Glutamatergic neuron (in vitro differentiated cells): ENCODE measurements at places on chromosomes 2 and 18. TPM values are rescaled to one million over a fixed set of nuclear protein-coding genes. Genes with fewer than 3 reads are reported as not detected.

The BOD1L2 gene
- not detected for total RNA-seq

The LRP1B gene
- 28.7 TPM for total RNA-seq

The RAB31 gene
- total RNA-seq: 4.1 TPM

DNA sequence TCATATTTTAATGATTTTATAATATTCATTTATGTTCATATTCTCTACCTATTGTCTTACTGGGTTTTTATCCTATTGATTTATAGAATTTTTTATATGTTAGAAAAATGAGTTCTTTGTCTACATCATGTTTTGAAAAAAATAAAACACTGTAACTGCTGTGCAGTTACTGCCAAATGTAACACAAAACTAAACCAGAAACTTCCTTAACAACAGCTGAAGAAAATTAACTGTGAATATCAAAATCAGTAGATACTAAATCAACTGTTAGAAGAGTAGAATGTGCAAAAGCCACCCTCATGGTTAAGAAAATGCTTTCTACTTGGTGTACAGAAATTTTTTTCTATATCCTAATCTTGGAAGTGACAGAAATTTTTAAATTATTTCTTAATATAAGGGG lies 69.5 kb downstream of the PTRHD1 start:
- no peak for DNase-seq
- peaks cover 5% of the 10 kb centered on the region for H3K27me3 ChIP-seq
- no peak overlapping the region for H3K4me3 ChIP-seq
- H3K4me1 ChIP-seq: peaks cover 40% of the 10 kb centered on the region

- peaks cover 4% of the 10 kb centered on the region for H3K4me1 ChIP-seq
- no peak overlapping the region for H3K27ac ChIP-seq
- no peaks in the 10 kb centered on the region for H3K36me3 ChIP-seq
- no peak overlapping the region for H3K4me3 ChIP-seq
Observed at GRCh38 chr2:217797661-217798069, 205.1 kb downstream of the TNS1 start.

GRCh38 chr2:205766779-205767359 lies 84.6 kb downstream of the NRP2 start:
- no peak overlapping the region for H3K27ac ChIP-seq
- H3K27me3 ChIP-seq: peaks cover 7% of the 10 kb centered on the region
- peak; percentile 76 for DNase-seq

DNA sequence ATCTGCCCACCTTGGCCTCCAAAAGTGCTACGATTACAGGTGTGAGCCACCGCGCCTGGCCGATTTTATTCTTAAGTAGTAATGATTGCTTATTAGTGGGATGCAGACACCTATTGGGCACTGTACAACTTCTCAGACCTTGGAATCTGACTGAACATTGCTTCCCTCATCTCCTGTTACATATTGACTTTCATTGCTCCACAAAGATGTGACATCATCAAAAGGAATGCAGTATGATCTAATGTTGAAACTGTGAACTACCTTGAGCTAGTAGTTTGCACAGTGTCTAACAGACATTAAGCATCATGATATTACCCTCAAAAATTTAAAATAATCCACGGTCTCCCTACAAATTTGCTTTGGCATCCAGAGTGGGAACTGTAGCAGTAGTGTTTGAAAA lies 109.8 kb upstream of the SIX2 start:
- H3K27me3 ChIP-seq: no peaks in the 10 kb centered on the region
- no peak overlapping the region for H3K4me3 ChIP-seq
- no peak overlapping the region for H3K27ac ChIP-seq
- no peaks in the 10 kb centered on the region for H3K36me3 ChIP-seq

GRCh38 chr2:236538242-236538641 lies 31.4 kb upstream of the ACKR3 start:
- H3K4me3 ChIP-seq: no peak overlapping the region
- H3K27ac ChIP-seq: no peak overlapping the region
- H3K36me3 ChIP-seq: no peaks in the 10 kb centered on the region
- H3K27me3 ChIP-seq: no peaks in the 10 kb centered on the region
- no peak for DNase-seq

- no peak overlapping the region for H3K4me3 ChIP-seq
- H3K4me1 ChIP-seq: no peaks in the 10 kb centered on the region
- H3K27ac ChIP-seq: no peak overlapping the region
- DNase-seq: peak; percentile 71
- H3K27me3 ChIP-seq: peaks cover 3% of the 10 kb centered on the region
Observed at GRCh38 chr2:175414882-175415487, 233.5 kb upstream of the ATP5MC3 start.

DNA sequence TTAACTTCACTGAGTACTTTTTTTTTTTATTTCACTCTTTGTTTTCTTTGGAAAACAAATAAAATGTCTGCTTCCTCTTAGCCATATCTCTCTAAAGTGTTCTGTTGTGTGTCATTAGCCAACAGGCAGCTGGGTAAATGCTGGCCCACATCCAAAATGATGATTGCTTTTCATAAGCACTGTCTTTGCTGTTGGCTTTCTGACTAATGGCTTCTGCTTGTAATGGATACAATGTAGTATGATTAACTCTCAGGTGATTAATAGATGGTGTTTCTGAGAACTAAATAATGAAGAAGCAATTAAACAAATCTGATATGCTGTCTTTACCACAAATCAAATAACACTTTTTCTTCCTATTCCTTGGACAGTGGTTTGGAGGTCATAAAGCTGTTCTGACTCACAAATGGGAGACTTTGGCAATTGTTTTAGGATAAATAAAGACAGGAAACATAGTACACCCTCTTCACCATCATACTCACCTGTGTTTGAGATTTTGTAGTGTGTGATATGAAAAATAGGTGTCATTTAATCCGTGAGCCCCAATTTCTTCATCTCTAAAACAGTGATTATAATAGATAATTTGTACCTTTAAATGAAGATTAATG lies 888.4 kb downstream of the TSN start:
- H3K27ac ChIP-seq: no peak overlapping the region
- H3K27me3 ChIP-seq: no peaks in the 10 kb centered on the region
- H3K36me3 ChIP-seq: no peaks in the 10 kb centered on the region
- H3K4me1 ChIP-seq: no peaks in the 10 kb centered on the region
- H3K4me3 ChIP-seq: no peak overlapping the region
